HepG2 (cell line): ENCODE measurements at places on chromosomes 3 and 15.

DNA sequence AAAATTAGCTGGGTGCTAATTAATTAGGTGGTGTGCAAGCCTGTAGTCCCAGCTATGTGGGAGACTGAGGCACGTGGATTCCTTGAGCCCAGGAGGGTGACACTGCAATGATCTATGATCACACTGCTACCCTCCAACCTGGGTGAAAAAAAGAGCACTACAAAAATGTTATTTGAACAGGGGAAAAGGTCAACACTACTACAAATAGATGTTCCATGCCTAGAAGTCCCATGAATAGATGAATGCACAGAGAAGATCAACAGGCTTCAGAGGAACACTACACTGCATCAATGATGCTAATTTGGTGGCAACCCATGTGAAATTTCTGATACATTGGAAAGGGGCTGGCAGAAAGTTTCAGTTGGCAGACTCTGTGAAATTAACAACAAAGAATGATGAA, 105.4 kb upstream of the FHIT start:
- H3K27ac ChIP-seq, result no peak overlapping the region
- H3K27me3 ChIP-seq, result no peaks in the 10 kb centered on the region
- no peak overlapping the region for H3K4me3 ChIP-seq
- peak; percentile 2 for DNase-seq
- H3K4me1 ChIP-seq, result no peaks in the 10 kb centered on the region; the same call in 1 of the 2 replicates
- no peaks in the 10 kb centered on the region for H3K36me3 ChIP-seq

DNA sequence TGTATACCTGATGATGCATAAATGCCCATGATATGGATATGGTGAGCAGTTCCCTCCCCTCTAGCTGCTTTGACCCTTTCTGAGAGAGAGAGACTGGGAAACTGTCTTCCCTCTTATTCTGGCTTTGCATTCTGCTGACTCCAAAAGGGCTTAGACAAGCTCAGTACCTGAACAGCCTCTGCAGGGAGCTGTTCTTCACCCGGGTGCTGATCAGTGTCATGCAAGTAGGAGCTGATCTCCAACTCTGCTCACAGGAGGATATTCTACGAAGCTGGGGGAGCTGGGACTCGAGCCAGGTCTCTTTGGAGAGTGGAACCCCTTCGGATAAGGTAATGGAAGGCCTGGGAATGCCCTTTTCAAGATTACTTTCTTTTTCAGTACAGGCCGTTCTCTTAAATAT, 237.1 kb downstream of the RYR3 start:
- no peak overlapping the region for H3K27ac ChIP-seq
- no peaks in the 10 kb centered on the region for H3K36me3 ChIP-seq
- DNase-seq, result peak; percentile 13
- no peaks in the 10 kb centered on the region for H3K4me1 ChIP-seq

DNA sequence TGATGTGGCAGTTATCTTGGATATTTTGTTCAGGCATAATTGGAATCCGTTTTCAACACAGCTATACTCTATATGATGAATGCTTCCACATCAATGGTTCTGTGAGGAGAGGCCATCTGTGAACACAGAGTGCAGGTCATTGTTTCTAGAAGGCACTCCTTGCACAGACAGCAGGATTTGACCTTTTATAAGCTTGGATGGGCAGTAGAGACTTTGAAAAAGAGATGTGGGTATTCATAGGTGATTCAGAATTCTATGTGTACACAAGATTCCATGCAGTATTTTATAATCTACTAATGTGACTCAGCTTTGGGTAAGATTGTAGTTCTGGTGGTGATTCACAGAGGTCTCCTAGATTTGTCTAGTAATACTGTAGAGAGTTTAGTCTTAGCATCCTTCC, 12.5 kb downstream of the ARPP21 start:
- DNase-seq, result no peak
- no peaks in the 10 kb centered on the region for H3K27me3 ChIP-seq
- H3K36me3 ChIP-seq, result no peaks in the 10 kb centered on the region
- H3K27ac ChIP-seq, result no peak overlapping the region

GRCh38 chr3:129567176-129567705, 24.3 kb downstream of the H1-8 start:
- H3K4me1 ChIP-seq, result peaks cover 14% of the 10 kb centered on the region
- peaks cover 14% of the 10 kb centered on the region for H3K36me3 ChIP-seq
- no peak overlapping the region for H3K27ac ChIP-seq
- no peak overlapping the region for H3K4me3 ChIP-seq
- H3K27me3 ChIP-seq, result no peaks in the 10 kb centered on the region
- DNase-seq, result no peak

- no peak overlapping the region for H3K27ac ChIP-seq
- H3K4me1 ChIP-seq, result no peaks in the 10 kb centered on the region
- DNase-seq, result no peak
- H3K4me3 ChIP-seq, result no peak overlapping the region
- peaks cover 18% of the 10 kb centered on the region; the same call in 1 of the 3 replicates for H3K36me3 ChIP-seq
- H3K27me3 ChIP-seq, result no peaks in the 10 kb centered on the region
Measured at GRCh38 chr15:49290191-49290590, 120.1 kb downstream of the GALK2 start.

DNA sequence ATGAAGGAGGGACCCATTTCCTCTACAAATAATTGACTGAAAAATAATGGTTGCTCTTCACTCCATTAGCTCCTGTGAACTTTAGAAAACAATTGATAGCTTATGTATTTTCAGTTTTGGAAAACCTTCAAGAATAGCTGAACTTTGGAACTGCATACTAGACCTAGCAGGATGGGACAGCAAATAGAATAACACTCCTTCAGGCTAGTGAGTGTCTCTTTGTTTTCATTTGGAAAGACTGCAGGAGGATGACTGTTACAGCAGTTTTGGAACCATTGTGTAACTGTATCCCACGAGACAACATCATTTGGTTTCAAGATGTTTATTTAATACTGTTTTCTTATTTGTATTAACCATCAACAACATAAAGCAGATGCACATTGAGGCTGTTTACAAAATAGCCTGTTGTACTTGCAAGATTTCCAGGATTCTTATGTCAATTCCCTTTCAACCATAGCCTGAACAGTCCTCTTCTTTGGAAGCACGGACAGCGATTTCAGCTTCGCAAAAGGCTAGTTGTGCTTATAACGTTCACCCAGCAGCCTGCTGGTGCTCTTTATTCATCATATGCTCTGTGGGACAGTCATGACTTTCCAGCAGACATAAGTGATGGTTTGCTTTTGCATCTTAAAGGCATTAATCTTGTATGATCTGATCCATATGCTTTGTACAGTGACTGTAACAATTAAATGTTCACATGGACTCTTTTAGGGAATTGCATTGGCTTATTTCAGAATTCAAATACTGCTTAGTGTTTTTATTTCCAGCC, 335.5 kb downstream of the IL5RA start:
- no peaks in the 10 kb centered on the region for H3K36me3 ChIP-seq
- H3K27ac ChIP-seq, result no peak overlapping the region
- H3K4me1 ChIP-seq, result no peaks in the 10 kb centered on the region

DNA sequence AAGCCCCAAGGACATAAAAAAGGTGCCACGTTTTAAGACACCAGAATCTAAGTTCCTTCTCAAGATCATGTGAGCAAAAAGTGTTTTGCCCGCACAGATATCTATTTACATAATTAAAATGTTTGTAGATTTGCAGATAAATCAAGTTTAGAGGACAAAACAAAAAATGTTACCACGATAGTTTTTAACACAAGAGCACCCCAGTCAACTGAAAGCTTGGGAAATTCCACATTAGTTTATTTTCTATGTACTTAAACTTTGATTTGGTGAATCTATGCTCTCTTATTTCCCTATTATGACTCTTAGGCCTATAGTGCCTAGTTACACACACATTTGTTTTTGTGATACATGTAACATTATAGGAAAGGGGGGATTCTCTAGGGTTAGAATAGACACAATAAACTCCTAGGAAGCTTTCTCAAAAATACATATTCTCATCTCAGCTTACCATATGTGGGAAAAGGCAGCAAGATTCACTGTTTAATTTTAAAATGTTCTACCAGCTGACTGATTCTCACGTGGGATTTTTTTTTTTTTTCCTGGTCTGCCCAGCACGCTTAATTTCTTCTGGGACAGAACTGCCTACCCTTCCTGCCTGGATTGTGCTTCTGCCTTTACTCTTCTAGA, 8.4 kb upstream of the LEKR1 start:
- H3K36me3 ChIP-seq, result no peaks in the 10 kb centered on the region
- H3K4me3 ChIP-seq, result no peak overlapping the region
- H3K27me3 ChIP-seq, result no peaks in the 10 kb centered on the region
- no peak overlapping the region for H3K27ac ChIP-seq
- peaks cover 17% of the 10 kb centered on the region for H3K4me1 ChIP-seq

DNA sequence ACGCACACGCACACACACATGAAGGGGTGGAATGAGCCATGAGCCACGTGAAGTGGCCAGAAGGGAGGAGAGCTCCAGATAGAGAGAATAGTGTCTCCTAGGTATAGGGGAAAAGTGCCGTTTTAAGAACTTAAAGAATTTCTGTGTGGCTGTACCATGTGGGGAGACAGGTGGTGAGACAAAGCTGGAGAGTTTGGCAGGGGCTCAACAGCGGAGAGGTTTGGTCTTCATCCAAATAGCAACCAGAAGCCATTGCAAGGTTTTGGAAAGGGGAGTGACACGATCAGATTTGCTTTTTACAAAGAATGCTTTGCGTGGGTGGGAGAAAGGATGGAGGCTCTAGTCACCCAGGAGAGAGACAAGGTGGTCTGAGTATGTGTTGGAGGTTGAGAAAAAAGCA, 146.0 kb downstream of the IL20RB start:
- no peaks in the 10 kb centered on the region for H3K27me3 ChIP-seq
- no peak overlapping the region for H3K27ac ChIP-seq
- no peaks in the 10 kb centered on the region for H3K36me3 ChIP-seq
- H3K4me3 ChIP-seq, result no peak overlapping the region

DNA sequence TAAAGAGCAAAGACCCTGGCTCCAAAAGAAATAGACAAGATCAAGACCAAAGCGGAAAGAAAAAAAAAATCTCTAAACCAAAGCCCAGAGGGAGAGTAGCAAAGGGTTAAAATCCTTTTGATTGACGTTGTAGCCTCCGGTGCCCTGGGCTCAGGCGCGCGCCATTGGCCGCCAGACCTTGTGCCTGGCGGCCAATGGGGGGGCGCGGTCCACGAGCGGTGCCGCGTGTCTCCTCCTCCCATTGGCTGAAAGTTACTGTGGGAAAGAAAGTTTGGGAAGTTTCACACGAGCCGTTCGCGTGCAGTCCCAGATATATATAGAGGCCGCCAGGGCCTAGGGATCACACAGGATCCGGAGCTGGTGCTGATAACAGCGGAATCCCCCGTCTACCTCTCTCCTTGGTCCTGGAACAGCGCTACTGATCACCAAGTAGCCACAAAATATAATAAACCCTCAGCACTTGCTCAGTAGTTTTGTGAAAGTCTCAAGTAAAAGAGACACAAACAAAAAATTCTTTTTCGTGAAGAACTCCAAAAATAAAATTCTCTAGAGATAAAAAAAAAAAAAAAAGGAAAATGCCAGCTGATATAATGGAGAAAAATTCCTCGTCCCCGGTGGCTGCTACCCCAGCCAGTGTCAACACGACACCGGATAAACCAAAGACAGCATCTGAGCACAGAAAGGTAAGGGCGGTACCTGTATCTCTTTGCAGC, at the start of gene HES1:
Gene HES1, plus strand, starts transcription at position 343 of the 713 bp plus-strand sequence. Its CDS starts 233 bp downstream, at position 576.
- peak within 1 kb of the TSS; percentile 95 for H3K4me3 ChIP-seq
- peaks cover 64% of the 10 kb centered on the region for H3K4me1 ChIP-seq
- peaks cover 2% of the 10 kb centered on the region; the same call in 1 of the 2 replicates for H3K36me3 ChIP-seq
- peak; percentile 95 for DNase-seq
- H3K27ac ChIP-seq, result peak within 1 kb of the TSS; percentile 94
- H3K27me3 ChIP-seq, result no peaks in the 10 kb centered on the region

GRCh38 chr15:92829875-92830274, 70.2 kb upstream of the CHD2 start:
- H3K4me3 ChIP-seq, result no peak overlapping the region
- no peaks in the 10 kb centered on the region for H3K36me3 ChIP-seq
- DNase-seq, result no peak
- peaks cover 50% of the 10 kb centered on the region for H3K4me1 ChIP-seq
- no peaks in the 10 kb centered on the region for H3K27me3 ChIP-seq

GRCh38 chr3:195906865-195907683, 1.3 kb downstream of the TNK2 start:
- H3K27me3 ChIP-seq, result peaks cover 7% of the 10 kb centered on the region; the same call in 2 of the 3 replicates
- no peaks in the 10 kb centered on the region for H3K36me3 ChIP-seq
- no peak overlapping the region for H3K4me3 ChIP-seq
- no peak overlapping the region for H3K27ac ChIP-seq
- no peak for DNase-seq
- H3K4me1 ChIP-seq, result peaks cover 72% of the 10 kb centered on the region

DNA sequence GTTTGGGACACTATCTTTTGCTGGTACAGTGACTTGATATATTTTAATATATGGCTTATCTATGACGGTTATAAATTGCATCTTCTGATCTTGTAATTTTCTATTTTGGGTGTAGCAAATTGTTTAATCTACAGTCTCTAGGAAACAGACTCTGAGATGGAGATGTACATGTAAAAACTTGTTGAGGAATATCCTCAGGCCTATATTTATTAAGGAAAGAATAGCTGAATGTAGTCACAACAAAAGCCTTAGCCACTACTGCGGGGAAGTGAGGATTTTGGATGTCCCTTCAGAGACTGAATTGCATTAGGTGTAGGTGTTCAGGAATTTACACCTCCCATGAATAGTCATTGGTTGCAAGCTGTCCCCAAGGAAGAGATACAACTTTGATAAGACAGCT, 13.8 kb upstream of the OR5K3 start:
- no peaks in the 10 kb centered on the region for H3K36me3 ChIP-seq
- no peak overlapping the region for H3K27ac ChIP-seq
- no peak for DNase-seq
- no peak overlapping the region for H3K4me3 ChIP-seq

- H3K4me3 ChIP-seq, result no peak overlapping the region
- H3K27me3 ChIP-seq, result no peaks in the 10 kb centered on the region
- H3K4me1 ChIP-seq, result peaks cover 9% of the 10 kb centered on the region; the same call in 1 of the 2 replicates
- no peak for DNase-seq
- no peak overlapping the region for H3K27ac ChIP-seq
Measured at GRCh38 chr3:190252080-190252479, 70.2 kb downstream of the CLDN1 start.

DNA sequence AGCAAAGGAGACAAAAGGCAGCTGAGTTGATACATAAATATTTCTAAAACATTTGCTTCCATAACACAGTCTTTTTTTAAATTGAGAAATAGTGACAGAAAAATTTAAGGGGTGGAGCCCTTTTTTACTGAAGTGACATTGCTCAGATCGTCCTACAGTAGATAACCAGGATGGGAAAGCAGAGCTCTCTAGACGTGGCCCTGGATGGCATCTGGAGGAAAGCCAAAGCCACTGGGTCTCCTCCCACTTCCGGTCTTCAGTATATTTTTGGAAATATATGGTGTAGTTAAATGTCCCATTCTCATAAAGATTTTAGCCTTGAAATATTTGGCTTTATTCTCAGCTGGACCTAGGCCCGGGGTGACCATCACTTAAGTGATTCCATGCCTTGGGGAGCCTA, 326.1 kb downstream of the ZNF621 start:
- H3K4me1 ChIP-seq, result peaks cover 49% of the 10 kb centered on the region
- no peaks in the 10 kb centered on the region for H3K27me3 ChIP-seq
- DNase-seq, result no peak

DNA sequence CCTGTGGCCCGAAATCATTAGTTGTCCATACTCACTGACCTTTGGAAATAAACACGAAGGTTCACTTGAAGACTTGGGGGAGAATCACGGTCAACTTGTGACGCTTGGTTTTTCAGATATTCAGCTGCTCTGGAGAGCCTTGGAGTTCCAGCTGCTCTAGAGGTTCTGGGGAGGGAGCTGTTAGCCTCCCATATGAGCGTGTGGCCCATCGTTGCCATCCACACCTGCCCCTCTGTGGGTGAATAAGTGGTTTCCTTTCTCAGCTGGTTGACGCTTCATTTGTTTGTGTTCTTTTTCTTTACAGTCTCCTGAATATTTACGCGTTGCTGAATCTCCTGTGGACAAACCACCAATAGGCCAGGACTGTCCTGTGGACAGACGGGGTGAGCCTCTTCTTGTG, 35.6 kb downstream of the APBA2 start:
- no peaks in the 10 kb centered on the region for H3K4me1 ChIP-seq
- no peak overlapping the region for H3K4me3 ChIP-seq
- no peaks in the 10 kb centered on the region for H3K27me3 ChIP-seq
- no peak for DNase-seq
- H3K36me3 ChIP-seq, result no peaks in the 10 kb centered on the region
